ENCODE measurements at places on chromosomes 3 and 15.
A peak's percentile ranks its signal among the peaks of the same experiment; 100 is the strongest.

- DNase-seq, result peak; percentile 60
Observed at GRCh38 chr3:10437272-10437994, 68.0 kb downstream of the ATP2B2 start.

GRCh38 chr3:49411535-49411967 lies 225 bp downstream of the RHOA start:
- DNase-seq, result peak; percentile 41

DNA sequence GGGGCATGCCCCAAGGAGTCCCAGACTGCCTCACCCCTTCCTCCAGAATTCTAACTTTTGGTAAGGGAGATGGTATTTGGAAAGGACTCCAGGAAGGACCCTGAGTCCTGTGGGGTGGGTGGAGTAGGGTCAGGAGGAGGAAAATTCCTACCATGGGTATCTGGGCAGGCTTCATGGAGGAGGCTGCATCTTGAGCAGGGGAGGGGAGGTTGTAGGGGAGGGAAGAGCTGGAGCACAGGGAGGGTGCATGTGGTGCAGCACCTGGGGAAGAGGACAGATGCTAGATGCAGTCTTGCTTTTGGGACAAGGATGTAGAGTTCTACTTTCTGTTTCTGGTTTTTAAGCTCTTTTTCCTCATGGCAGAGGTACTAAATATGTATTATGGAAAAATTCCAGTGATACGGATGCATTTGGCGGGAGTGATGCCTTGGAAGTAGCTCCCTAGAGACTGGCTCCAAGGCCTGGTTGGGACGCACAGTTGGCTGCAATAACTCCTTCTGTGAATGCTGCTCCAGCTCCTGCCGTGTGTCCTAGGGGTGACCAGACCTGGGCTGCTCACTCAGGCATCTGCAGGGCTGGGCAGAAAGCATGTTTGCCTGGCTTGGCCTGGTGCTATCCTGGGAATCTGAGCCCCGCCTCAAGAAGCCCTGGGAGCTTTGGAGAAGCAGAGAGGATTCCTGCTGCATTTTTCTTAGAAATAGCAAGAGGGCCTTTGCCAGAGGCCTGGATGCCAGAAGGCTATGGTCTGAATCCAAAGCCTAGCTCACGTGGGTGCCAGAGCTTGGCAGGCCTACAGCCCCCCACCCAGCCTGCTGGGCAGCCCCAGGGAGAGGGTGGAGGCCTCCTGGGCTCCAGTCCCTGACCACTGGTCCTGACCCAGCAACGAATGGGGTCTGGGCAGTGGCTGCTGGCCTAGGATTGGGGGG lies 10.1 kb downstream of the SEMA3F start:
- DNase-seq, result no peak

DNA sequence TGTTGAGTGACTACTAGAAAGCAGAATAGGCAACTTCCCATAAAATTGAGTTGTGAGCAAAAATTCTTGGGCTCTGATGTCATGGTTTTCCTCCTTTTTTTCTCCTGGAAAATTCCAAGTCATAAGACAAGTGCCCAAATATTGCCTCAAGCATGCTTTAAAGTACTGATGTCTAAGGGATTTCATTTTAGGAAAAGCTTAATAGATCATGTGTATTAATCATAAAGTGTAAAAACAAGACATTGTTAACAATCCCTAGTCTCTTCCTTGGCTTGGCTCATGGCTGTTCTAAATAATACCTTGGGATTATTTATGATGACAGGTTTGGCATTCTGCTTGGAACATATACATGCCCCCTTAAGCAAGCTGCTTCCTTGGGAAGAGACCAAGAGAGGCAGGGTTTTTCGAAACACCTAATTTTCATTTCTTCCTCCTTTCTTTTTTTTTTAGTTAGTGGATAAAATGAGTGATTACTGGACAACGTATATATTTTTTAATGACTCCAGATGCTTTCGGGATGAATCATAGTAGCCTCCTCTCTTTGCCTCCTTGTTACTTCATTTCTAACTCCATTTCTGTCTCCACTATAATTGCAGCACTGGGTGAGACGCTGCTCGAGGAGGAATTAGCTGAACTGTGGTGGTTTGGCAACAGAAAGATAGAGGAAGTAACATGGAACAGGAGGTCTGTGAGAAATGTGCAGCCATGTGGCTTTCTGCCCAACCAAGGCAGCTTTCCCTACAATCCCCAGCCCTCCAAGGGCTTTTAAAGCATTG lies 104.9 kb downstream of the TPRG1 start:
- no peak for DNase-seq

DNA sequence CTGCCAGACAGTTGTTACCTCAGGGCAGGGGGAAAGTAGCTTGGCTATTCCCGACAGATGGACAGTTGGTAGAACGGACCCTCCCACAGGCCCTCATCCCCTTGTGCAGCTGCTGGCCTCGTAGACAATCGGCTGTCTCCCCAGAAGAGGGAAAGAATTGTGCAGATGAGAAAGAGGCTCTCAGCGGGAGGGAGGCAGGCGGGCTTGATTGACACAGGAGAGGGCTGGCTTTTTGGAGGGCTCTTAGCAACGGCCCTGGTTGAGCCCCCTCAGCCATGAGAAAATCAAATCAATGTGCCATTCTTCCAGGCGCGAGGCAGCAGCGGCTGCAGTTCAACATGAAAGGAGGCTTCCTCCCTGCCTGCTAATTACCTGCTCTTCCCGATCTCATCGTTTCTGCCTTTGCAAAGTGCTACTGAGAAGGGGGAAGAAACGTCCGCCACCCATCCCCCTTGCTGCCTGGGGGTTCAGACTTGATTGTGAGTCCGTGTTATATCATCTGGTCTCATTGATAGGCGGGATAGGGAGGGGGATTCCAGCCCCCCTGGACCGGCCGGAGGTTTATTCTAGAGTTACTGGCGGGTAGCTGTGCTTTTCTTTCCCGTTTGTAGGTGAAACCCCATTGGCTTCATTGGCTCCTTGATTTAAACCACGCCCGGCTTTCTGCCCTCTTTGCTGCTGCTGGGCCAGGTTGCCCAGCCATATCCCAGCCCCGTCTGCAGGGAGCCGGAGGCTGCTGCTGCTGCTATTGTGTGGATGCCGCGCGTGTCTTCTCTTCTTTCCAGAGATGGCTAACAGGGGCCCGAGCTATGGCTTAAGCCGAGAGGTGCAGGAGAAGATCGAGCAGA lies at the start of gene TAGLN3:
TAGLN3 (plus strand) TSS at position 287 of the 848 bp plus-strand sequence; CDS start at position 788, 501 bp downstream.
- no peak for DNase-seq

DNA sequence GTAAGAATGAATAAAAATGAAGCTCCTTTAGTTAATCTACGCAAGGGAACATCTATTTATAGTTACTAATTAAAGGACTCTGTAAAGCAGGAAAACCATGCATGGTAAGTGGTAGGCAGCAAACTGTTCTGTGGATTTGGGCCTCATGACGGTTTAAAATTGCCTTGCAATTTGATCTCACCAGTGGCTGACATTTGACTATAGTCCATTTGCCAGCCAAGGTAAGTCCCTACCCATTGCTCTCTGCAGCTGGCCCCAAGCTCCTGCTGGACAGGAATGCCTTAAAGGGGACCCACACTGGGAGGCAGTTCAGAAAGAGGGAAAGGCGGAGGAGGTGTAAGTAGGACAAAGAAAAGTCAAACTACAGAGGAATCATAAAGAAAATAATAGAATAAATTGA lies 203.3 kb downstream of the PLCL2 start:
- DNase-seq, result no peak

GRCh38 chr3:28171962-28172361 lies 69.5 kb upstream of the CMC1 start:
- DNase-seq, result peak; percentile 3

DNA sequence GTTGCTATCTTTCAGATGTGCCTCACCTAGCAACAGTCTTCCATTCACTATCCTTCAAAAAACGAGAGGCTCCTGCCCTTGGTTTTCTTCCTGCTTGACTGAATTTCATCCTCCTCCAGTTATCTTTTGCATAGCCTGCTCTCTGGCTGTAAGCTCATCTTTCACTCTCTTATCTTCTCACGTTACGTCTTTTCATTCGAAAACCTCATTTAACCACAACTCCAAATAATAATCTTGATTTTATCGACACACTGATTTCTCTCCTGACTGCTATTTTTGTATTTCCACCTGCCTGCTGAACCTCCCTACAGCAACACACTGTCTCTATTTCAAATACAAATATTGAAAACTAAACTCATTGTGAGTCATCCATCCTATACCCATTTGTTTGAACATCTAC lies 230.7 kb upstream of the TMC3 start:
- no peak for DNase-seq

- DNase-seq, result no peak
Observed at GRCh38 chr3:3772338-3772737, 26.9 kb upstream of the LRRN1 start.

DNA sequence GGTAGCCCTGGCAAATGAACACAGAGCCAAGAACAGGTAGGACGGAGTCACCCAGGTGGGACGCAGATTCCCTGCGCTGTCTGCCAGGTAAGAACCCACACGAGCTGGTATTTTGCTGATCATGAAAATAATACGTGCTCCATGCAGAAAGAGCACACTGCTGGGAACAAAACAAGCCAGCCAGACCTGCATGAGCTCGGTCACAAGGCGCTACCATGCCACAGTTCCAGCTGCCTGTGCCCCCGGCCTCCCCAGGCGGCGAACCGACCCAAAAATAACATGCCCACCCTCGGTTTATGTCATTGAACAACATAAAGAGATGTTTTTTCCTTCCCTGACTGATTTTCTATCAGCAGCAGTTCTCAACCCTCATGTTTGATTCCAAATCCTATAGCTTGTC lies 25.8 kb downstream of the CYFIP1 start:
- DNase-seq, result no peak

GRCh38 chr3:140363801-140364200 lies 314.1 kb upstream of the TRIM42 start:
- no peak for DNase-seq

DNA sequence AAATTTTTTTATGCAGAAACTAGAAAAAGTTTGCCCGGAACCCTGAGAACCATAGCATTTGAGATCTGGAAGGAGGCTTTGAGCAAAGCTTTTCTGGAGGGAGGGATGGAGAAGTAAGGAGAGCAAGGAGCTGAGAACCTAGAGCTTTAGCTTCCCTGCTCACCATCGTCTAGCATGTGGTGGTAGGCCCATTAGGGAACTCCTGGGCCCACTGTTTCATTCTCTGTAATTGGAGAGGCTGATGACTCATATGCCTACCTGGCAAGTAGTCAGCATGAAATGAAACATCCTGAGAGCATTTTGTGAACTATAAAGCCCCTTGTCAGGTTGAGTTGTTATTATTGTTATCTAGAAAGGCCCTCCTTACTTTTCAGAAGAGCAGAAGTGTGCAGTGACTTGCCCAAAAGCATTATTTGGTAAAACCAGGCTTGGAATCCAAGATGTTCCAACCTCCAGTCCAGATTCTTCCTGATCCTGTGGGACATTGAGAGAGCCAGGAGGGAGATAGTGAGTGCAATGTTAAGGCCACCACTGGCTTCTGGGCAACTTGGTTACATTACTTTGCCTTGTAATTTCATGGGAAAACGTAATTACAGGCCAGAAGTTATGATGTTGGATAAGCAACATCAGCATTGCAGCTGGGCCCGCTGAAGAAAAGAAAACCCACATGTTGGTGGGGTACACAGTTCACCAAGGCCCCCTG lies 104.5 kb upstream of the BFSP2 start:
- DNase-seq, result no peak

- DNase-seq, result no peak
Observed at GRCh38 chr3:69791919-69792399, 52.7 kb downstream of the MITF start.

DNA sequence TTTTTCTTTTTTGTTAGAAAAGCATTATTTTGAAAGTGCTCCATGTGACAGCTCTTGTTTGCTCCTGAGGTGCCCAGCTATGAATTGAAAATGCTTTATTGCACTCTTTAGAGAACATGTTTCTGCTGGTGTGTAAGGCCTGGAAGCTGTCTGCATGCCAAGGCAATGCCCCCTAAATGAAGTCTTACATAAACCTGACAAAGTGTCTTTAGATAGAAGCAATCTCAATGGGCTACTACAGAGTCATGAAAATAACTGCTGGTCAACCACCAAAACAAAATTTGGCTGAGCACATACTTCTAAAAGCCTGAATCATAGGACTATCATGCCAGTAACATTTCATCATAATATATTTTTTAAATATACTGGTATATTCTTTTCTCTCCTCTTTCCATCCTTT lies 178.7 kb downstream of the THRB start:
- DNase-seq, result no peak

DNA sequence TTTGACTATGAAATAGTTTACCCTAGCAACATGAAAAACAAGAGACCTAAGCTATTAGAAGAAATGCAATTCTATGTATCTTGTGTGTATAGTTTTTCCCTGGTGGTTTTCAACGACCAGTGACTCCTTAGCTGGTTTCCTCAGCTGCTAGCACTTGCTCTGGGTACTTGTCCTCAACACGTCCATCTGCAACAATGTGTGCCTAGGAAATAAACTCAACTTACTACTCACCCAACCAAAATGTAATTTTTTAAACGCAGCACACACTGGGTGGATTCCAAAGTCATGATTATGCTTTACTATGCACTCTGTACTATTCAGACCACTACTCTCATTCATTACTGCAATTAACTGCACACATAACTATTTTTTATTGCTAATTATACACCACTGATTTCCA lies 31.0 kb downstream of the CPA3 start:
- no peak for DNase-seq

GRCh38 chr15:22944651-22945050 lies 35.5 kb downstream of the CYFIP1 start:
- no peak for DNase-seq

DNA sequence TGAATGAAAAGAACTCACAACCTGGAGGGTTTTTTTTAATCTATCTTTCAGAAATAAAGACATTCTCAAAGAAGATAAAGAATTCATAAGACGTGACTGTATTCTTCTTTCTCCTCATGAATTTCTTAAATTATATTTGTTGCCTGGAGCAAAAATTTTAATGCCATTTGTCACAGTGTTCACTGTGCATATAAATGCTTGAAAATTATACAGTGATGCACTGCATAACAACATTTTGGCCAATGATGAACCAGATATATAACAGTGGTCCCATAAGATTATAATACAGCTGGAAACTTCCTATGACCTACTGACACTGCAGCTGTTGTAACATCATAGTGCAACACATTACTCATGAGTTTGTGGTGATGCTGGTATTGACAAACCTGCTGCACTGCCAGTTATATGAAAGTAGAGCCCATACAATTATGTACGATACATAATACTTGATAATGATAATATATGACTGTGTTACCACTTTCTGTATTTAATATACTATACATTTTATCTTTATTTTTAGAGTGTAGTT lies 67.3 kb downstream of the P2RY1 start:
- no peak for DNase-seq

- DNase-seq, result no peak
Observed at GRCh38 chr3:120452816-120453215, 2.0 kb upstream of the FSTL1 start.

DNA sequence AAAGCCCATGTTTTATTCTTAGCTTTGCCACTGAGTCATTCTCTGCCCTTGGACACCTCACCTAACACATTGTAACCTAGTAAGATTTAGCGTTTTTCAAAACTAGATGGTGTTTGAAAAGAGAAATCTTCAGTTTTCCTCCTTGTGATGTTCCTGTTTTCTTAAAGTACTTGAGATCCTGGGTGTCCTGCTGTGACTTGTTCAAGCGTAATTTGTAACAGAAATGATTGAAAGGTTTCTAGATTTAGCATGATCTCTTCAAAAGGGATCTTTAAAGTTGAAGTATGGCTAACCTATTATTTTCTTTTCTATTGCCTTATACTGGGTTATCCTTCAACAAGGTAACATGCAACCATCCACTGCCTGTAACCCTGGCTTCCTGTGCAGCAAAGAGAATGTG lies 32.6 kb upstream of the SPATA16 start:
- no peak for DNase-seq

- no peak for DNase-seq
Observed at GRCh38 chr3:80192936-80193335, 425.1 kb upstream of the ROBO1 start.

GRCh38 chr3:167733961-167734497 lies 663 bp downstream of the PDCD10 start:
- no peak for DNase-seq

Measured in activated gamma-delta T cell treated with Interleukin-2 at 50 U/mL for 16 hours (primary cell).